ENCODE measurements at places on chromosomes 6 and 20. TPM values are rescaled to one million over a fixed set of nuclear protein-coding genes. Genes with fewer than 3 reads are reported as not detected.
A peak's percentile ranks its signal among the peaks of the same experiment; 100 is the strongest.

The LPIN3 gene
- 9.1 TPM for polyA plus RNA-seq

The TRIM31 gene
- polyA plus RNA-seq: not detected

The HSPA1B gene
- 164 TPM for polyA plus RNA-seq

The GLYATL3 gene
- polyA plus RNA-seq: not detected

- no peak for DNase-seq
Measured at GRCh38 chr20:46512943-46513844, at the start of gene ZNF334. Gene ZNF334, minus strand, starts transcription at chr20:46513559. Its CDS starts 1,457 bp downstream, at chr20:46512102.

GRCh38 chr6:102895683-102896082 is 1502.2 kb downstream of the GRIK2 start:
- DNase-seq: no peak

DNA sequence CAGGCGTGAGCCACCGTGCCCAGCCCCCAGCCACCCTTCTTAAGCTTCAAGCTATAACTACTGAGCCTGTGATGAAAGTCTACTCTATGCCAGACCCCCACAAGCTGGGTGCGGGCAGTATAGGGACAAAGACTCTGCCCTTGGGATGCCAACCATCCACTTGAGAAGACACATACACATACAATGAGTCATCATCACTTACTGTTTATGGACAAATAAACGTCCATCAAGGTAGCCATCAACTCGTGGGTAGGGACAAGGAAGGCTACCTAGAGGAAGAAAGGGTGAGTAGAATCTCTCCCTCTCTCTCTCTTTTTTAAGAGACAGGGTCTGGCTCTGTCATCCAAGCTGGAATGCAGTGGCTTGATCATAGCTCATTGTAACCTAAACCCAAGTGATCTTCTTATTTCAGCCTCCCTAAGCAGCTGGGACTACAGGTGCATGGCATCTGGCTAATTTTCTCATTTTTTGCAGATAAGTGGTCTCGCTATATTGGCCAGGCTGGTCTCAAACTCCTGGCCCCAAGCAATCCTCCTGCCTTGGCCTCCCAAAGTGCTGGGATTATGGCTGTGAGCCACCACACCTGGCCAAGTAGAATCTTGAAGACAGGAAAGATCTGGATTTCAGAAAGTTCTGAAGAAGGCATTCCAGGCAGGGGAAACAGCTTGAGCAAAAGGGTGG is 2.6 kb upstream of the TP53INP2 start:
- DNase-seq: no peak

- DNase-seq: no peak
Measured at GRCh38 chr20:50038574-50038991, 55.8 kb downstream of the SNAI1 start.

- DNase-seq: no peak
Measured at GRCh38 chr6:104958178-104959025, 1.5 kb downstream of the LIN28B start.

DNA sequence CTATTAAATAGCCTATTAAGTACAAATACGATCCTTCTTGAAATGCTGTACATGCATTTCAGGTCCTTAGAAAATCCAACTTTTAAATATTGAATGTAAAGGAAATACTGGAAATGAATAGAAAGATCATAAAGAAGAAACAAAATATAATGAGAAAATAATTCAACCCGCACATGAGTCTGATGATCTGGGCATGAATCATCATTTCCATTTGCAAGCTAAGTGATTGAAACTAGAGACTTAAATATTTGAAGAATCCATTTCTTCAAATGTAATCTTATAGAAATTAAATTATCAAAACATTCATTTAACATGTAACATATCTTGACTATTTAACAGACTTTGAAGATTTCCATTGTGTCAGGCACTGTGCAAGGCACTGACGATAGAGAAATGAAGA is 977.0 kb downstream of the TFAP2A start:
- no peak for DNase-seq

GRCh38 chr20:25148181-25148981 is 47.1 kb upstream of the ENTPD6 start:
- peak; percentile 23 for DNase-seq

DNA sequence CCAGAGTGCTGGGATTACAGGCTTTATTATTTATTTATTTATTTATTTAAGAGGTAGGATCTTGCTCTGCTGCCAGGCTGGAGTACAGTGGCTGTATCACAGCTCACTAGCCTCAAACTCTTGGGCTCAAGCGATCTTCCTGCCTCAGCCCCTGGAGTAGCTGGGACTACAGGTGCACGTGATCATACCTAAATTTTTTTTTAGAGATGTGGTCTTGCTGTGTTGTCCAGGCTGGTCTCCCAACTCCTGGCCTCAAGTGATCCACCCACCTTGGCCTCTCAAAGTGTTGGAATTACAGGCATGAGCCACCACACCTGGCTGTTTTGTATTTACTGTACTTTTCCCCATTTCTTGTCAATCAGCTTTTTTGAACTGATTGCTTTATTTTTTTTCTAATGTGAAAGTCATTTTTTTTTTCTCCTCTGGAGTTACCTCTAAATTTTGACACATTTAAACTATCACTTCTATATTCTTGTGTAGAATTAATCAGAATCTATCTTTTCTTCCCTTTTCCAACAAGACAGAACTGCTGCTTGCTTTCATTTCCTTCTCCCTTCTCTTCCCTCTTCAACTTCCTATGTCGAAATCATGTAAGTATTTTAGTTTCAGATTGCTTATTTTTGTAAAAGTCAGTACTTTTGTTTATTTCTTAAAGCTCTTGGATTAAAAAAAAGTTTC is 12.0 kb downstream of the PANK2 start:
- DNase-seq: no peak

DNA sequence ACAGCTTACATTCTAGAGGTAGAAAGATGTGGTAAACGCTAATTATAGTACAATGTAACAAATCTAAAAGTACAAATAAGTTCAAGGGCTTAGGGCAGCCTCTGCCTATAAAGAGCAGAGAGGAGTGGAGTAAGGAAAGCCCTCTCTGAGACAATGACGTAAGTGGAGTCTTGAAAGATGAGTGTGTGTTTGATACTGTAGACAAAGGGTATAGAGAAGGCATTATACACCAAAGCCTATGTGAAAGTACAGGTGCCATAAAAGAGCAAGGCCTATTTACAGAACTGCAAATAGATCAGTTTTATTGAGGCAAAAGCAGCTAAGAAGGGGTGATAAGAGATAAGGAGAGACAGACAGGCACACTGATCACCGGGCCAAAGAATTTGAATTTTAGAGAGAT is 10.9 kb downstream of the GOPC start:
- no peak for DNase-seq

GRCh38 chr20:31797364-31797763 is 21.8 kb upstream of the MYLK2 start:
- DNase-seq: no peak

DNA sequence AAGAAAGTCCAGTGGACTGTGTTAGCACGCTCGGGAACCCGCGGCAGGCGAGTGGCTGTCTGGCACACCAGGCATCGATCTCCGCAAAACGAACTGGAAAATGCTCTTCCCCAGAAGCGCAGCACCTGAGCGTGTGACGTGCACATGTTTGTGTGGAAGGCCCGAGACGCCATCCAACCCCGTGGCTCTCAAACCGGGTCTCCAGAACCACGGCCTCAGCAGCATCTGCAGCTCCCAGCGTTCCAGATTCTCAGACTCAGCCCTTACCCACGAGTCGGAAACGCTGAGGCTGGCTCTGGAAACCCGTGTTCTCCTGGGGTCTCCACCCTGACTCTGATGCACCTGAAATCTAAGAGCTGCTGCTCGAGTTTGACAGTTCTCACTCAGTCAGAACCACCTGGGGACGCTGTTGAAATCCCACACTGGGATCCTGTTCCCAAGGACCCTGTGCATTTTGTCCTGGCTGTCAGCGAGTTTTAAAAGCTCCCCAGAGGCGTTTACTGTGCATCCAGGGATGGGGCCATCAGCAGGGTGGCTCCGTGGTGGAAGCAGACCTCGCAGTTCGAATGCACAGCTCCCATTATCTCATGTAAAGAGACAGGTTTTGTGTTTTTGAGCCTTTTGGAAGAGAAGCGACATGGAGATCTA is 69.0 kb downstream of the DLL1 start:
- no peak for DNase-seq

DNA sequence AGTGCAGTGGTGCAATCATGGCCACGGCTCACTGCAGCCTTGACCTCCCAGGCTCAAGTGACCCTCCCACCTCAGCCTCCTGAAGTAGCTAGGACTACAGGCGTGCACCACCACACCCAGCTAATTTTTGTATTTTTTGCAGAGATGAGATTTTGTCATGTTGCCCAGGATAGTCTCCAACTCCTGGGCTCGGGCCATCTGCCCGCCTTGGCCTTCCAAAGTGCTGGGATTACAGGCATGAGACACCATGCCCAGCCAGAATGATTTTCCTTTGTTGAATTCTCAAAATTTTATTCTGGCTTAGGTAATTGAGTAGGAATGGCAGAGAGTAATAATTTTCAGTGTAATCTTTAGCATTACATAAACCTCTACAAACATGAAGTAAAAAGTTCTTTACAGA is 37.1 kb downstream of the SLC16A10 start:
- no peak for DNase-seq

GRCh38 chr6:38522322-38522721 is 117.4 kb downstream of the BTBD9 start:
- DNase-seq: no peak

- DNase-seq: no peak
Measured at GRCh38 chr6:142416179-142416578, 114.4 kb downstream of the ADGRG6 start.

GRCh38 chr20:32474967-32475811 is 109.9 kb downstream of the NOL4L start:
- peak; percentile 85 for DNase-seq
